ENCODE measurements at places on chromosomes 16 and 17.

DNA sequence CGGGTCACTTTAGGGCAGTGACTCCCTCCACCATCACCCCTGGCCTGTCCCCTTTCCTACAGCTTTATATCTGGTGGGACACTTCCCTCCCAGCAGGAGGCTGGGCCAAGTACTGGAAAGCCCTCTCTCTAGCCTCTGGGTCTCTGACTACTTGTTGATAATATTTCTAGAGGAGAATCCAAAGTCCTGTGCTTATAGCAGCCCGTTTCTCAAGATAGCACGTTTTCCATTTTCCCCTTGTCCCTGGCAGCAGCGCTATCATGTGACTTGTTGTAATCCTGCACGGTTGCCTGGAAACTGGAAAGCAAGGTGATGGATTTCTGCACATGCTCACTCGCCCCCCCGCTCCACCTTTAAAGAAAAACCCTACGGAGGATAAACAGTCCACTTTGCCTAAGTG lies 3.3 kb upstream of the AXIN2 start:
- DNase-seq, result peak; percentile 43

- DNase-seq, result no peak
Measured at GRCh38 chr17:17884391-17885357, 47.9 kb upstream of the SREBF1 start.

DNA sequence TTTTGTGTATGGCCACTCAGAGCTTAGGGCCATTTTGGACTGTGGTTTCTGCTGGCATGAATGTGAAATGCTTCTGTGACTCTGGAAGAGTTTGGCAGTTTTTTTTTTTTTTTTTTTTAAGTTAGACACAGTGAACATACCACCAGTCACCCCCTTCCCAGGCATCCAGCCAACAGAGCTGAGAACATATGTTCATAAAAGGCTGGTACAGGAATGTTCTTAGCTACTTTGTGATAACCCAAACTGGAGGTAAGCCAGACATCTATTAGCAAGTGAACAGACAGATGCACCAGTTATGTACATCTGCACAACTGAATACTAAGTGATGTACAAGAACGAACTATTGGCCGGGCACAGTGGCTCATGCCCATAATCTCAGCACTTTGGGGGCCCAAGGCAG lies 92.7 kb downstream of the ABCC1 start:
- DNase-seq, result peak; percentile 92

DNA sequence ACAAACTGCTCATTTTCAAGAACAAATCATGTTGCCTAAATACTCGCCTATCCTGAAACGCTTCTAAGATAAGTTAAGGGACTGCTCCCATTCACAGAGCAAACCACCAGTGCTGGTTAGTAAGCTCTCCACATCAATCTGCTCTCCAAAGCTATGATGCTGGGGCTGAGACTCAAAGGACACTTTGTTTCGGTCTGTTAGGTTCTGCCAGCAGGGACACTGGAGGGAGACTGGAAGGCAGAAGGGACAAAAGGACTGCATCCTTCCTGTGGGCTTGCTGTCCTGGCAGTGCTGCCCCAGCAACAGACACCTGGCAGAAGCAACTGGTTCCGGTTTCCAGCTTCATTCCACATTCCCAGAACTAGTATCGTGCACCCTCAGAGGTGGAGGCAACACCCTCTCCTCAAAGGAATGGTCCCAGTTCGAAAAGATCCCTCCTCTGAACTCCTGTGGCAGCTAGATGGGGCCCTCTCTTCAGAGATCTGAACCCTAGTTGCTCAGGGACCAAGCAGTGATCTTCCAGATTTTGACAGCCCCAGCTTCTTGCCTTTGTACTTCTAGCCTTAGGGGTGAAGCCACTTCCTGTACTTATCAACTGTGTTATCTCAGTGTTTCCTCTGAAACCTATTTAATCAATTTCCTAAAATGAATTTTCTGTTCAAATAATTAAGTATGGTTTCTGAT lies 73.4 kb upstream of the GSG1L start:
- DNase-seq, result no peak

DNA sequence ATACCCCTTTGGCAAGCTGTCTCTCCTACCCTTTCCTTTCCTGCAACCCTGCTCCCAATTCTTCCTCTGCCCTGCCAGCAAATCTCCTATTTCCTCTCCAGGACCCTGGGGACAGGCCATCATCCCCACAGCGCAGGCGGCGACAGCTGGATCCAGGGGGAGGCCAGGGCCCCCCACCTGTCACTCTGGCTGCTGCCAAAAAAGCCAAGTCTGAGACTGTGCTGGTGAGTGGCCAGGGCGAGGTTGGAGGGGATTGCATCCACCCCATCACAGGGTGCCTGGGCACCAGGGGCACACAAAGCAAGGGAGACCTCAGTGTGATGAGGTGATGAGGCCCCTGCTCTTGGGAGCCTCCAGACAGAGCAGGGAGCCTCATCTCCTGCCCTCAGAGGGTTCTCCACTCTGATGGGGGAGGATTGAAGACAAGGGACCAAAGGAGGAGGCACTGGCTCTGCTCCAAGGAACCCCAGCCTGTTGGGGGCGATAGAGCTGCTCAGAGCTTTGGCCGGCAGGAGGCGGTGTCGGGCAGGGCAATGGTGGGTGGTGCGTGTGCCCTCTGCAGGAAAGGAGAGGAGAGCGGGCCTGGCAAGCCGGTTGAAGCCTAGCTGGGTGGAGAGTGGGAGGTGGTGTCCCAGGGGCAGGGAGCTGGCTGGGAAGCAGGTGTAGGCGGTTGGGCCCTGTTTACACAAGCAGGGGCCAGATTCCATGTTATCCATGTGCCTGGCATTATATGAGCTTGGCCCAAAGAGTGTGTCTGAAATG lies 15.6 kb upstream of the PDK2 start:
- no peak for DNase-seq

- DNase-seq, result no peak
Measured at GRCh38 chr16:85300406-85300968, 188.2 kb upstream of the CIBAR2 start.

DNA sequence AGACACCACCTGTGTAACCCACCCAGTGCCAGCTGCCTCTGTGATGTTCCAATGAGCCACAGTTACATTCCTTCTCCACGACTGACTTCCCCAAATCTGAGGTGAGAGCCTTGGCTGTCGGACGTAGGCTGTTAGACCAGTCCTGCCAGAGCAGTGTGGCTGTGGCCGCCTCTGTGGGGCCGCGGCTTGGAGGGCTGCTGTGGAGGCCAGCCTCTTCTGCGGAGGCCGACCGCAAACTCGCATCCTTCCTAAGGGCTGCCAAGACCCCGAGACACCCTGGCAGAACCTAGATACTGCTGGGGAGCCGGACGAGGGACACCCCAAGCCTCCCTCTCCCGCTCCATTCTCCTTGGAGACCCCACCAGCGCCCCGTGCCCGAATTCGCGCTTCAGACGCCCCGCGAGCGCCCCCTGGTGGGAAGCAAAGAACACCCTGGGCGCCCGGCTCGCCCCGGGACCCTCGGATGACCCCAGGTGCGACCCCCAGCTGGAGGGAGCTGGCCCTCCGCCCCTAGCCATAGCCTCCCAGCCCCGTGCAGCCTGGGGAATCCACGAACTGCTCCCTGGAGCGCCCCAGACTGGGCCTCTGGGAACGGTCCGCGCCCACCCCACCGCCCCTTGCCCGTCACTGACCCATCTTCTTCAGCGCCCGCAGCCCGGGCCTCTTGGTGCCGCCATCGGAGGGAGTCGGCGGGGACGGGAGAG lies 547 bp downstream of the PLCD3 start:
- DNase-seq, result no peak

- DNase-seq, result peak; percentile 33
Measured at GRCh38 chr17:60610473-60610872, 10.5 kb downstream of the PPM1D start.

GRCh38 chr16:56225017-56225742 lies 33.9 kb downstream of the GNAO1 start:
- no peak for DNase-seq

- DNase-seq, result no peak
Measured at GRCh38 chr16:85686912-85687591, 1.7 kb downstream of the GINS2 start.

DNA sequence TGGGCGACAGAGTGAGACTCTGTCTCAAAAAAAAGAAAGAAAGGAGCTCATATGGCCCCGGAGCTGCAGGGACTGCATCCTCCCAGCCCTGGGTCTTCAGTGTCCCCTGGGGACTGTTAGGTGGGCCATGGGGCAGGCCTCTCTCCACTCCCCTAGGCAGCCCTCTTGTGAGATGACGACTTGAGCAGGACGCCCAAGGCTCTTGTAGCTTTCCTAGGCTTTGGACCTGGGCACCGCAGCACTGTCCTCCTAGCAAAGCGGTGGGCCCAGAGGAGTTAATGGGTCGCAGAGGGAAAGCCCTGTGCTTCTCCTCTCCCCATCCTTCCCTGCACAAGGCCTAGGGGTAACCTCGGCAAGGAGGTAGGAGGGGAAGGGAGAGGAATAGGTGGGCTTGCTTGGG lies 202.2 kb downstream of the NTN1 start:
- DNase-seq, result no peak

GRCh38 chr17:69593716-69594115 lies 179.2 kb downstream of the MAP2K6 start:
- DNase-seq, result peak; percentile 62

DNA sequence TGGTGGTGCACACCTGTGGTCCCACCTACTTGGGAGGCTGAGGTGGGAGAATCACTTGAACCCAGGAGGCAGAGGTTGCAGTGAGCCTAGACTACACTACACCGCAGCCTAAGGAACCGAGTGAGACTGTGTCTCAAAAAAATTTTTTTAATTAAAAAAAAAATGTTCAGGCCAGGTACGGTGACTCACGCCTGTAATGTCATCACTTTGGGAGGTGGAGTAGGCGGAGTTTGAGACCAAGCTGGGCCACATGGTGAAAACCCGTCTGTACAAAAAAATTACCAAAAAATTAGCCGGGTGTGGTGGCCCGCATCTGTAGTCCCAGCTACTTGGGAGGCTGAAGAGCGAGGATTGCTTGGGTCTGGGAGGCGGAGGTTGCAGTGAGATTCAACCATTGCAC lies 3.6 kb upstream of the FAM222B start:
- DNase-seq, result no peak

- peak; percentile 29 for DNase-seq
Measured at GRCh38 chr17:77366206-77366557, 225.4 kb downstream of the SEC14L1 start.

DNA sequence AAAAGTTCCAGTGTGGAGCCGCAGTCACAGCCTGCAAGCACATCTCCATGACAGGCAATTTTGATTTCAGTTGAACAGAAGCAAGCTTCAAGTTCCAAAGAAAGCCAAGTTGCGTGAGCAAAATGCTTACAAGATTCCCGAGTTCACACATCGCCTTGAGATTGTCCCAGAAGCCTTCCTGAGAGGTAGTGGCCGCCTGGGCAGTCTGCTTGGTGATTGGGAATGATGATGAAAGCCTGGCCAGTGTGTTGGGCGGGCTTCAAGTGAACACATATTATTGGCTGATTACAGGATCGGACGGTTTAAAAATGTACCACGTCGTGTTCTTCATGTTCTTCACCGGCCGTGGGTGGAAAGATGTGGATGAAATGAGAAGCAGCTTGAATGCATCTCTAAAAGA lies 185.5 kb downstream of the FOXL1 start:
- DNase-seq, result no peak

GRCh38 chr17:33258296-33258695 lies 34.8 kb downstream of the ASIC2 start:
- no peak for DNase-seq

DNA sequence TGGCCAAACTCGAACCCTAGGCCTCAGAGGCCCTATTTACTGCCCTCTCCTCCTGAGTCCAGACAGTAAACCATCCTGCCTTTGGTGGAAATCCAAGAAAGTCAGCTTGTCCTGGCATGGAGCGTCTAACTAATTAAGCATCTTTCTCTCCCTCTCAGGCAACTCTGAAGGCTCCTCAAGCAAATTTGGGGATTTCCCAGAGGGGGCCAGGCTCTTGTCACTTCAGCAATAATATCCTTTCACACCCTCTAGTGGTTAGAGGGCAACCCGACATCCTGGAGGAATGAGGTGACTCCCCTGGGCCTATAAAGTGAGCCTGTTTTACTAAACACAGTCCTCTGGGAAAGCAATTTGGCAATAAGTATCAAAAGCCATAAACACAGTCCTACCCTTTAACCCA lies 60.4 kb downstream of the NOG start:
- DNase-seq, result peak; percentile 72

DNA sequence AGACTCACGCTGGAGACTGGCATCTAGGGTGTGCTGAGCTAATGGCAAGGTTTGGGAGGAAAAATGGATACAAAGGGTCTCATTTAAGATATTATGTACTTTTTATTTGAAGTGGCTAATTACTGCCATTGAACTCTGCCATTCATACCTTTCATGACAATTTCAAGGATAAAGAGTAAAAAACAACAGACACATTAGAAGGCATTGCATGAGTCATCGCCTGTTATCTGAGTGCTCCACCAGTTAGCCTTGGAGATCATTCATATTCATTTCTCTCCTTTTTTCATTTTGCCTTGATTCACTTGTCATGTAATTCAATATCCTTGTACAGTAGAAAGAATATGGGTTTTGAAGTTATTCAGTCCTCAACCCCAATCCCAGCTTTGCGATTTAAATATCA lies 109.5 kb downstream of the CDH8 start:
- peak; percentile 5 for DNase-seq

DNA sequence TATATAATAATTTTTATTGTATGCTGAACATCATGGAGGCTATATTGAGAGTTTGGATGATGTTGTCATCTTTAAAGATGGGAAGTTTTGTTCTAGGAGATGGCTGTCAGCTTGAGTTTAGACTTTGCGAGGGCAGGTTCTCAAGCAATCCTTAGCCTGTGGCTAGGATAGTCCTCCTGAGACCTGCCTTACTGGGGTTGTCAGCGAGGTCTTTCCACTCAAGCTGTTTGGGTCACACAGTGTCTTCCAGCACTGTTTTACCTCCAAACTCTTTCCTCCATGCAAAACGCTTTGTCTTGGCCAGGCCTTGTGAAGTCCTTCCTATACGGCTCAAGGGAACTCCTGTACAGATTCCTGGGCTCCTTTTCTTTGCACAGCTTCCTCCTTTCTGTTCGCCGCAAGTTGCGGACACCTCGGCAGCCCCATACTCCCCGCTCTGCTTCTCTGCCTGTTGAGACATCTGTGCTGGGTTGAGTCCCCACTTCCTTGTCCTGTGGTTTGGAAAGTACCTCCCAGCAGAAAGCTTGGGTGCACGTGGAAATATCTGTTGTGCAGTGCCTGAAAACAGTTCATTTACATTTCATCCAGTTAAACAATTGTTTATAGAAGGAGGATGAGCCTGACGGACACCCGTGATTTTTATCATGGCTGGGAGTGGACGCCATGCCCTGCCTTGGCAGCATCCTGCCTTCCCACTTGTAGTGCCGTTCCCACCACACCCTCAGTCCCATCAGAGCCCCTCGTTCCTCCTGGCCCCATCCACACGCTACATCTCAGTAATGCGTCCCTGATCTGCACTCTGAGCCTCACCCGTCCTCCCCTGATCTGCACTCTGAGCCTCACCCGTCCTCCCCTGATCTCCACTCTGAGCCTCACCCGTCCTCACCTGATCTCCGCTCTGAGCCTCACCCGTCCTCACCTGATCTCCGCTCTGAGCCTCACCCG lies 55.0 kb upstream of the CBFA2T3 start:
- DNase-seq, result no peak

DNA sequence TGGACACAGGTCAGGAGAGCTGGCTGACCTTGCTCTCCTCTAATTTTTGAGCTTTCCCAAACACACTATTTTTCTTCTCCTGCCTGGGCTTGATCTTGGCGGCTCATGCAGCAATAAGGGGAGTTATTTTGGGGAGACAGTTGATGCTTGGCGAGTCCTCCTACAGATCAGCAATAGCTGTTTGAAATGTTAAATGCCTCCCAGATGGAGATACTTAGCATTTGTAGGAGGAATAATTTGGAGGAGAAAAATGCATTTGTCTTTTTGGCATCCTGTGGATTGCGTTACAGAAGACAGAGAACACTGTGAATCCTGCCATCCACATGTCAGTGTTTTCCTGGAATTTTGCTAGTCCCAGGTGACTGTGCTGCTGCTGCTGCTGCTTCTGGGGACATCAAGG lies 328.0 kb upstream of the XYLT1 start:
- no peak for DNase-seq

- peak; percentile 89 for DNase-seq
Measured at GRCh38 chr17:77235370-77235941, 94.7 kb downstream of the SEC14L1 start.
